AG04449 (cell line): ENCODE measurements at places on chromosomes 5 and 9.

DNA sequence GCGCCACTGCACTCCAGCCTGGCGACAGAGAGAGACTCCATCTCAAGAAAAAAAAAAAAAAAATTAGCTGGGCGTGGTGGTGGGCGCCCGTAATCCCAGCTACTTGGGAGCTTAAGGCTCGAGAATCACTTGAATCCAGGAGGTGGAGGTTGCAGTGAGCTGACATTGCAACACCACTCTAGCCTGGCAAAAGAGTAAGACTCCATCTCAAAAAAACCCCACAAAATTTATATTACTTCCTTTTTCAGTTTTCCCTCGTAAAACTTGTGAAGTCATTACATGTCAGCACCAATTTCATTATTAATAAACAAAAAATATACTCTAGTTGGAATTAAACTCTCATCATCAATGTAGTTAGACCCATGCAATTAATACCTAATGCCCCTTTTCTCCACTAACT lies 43.9 kb downstream of the SHLD3 start:
- no peak for DNase-seq

DNA sequence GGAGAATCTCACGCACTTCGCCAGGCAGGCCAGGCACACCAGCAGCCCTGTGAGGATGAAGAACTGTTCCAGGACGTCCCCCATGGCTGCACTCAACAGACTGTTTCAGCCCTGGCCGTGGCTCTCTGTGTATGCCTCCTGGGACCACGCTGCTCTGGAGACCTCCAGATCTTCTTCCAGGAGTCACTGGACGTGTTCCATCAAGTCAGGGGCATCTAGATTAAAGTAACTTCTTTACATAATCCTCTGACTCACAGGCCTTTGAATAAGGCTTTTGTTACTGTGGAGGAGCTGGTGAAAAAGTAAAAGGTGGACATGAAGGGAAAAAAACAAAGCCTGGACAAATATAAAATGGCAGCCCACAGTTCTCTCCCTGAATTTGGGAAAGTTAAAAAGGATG lies at the start of gene HSD17B3:
HSD17B3 (minus strand) TSS at position 156 of the 400 bp plus-strand sequence; CDS start at position 84, 72 bp downstream.
- no peak for DNase-seq

DNA sequence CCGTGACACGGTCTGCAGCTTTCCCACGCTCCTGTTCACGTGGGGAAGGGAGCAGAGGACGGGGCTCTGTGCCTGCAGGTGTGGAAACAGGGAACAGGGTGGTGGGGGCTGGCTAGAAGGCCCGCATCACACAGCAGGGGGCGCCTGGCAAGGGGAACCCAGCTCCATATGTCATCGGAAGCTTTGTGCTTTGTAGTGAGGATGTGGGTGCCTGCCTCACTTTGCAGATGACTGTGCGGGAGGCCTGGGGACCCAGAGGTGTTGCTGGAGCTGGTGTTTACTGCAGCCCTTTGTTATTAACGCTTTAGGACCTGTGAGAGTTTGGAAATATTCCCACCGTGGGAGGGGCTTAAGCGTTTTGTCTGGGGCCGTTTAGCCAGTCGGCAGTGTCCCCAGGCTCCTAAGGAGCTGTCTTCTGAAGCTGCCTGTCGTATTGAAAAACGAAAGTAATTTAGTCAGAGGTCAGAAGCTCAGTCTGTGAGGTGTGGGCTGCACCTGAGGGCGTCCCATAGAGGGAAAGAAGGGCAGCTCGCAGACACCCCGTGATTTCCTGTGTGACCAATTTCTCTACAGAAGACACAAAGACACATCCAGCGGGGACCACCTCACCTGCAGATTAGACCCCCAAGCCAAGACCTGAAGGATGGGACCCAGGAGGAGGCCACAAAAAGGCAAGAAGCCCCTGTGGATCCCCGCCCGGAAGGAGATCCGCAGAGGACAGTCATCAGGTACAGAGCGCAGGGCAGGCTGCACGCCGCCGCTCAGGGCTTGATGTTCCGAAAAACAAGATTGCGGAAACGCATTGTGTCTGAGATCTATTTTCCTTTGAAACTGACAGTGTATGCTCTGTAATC lies 9.1 kb downstream of the MAN1B1 start:
- no peak for DNase-seq

DNA sequence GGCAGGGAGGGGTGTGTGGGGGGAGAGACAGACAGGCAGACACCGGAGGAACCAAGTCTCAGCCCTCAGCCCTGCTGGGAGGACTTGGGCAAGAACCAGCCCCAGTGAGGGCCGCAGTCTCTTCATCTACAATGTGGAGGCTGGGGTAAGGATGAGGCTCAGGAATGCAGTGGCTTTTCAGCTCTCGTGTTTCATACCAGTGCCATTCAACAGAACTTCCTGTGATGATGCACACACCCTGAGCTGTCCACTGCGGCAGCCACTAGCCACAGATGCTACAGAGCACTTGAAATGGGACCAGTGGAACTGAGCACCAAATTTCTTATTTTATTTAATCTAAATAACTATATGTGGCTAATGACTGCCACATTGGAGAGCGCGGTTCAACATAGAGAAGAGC lies 10.7 kb downstream of the CAMK2A start:
- peak; percentile 76 for DNase-seq

DNA sequence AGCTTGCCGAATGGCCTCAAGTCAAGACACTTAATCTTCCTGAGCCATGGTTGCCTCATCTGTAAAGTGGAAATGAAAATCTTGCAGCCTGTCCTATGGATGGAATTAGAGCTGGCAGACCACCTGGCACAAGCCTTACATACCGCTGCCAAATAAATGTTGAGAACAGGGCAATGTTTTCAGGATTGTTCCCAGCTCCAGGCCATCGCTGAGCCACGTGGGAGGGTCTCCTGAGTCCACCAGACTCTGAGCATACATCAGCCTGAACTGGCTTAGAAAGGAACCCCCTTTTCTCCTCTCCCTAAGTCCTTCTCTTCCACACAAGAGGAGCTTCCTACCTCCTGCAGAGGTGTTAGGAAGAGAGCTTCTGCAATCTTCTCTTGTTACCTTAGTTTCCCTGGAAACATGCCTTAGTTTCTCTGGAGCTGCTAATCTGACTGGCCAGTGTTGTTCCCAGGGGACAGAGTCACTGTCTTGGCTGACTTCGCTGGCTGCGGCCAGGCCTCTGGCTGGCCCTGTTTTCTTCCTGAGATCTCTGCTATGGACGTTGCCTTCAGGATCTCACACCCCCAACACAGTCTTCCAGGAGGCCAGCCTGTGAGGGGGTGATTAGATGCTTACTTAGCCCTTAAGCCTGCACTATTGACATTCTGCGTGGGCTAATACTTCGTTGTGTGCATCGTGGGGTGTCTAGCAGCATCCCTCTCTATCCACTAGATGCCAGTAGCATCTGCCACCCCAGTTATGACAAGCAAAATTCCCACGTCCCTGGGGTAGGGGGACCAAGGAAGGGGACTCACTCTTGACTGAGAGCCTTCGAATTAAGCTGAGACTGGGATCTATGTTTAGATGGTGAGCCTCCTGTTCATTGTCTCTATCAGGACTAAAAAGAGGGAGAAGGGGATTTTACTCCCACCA lies 62.2 kb downstream of the BOD1 start:
- no peak for DNase-seq

DNA sequence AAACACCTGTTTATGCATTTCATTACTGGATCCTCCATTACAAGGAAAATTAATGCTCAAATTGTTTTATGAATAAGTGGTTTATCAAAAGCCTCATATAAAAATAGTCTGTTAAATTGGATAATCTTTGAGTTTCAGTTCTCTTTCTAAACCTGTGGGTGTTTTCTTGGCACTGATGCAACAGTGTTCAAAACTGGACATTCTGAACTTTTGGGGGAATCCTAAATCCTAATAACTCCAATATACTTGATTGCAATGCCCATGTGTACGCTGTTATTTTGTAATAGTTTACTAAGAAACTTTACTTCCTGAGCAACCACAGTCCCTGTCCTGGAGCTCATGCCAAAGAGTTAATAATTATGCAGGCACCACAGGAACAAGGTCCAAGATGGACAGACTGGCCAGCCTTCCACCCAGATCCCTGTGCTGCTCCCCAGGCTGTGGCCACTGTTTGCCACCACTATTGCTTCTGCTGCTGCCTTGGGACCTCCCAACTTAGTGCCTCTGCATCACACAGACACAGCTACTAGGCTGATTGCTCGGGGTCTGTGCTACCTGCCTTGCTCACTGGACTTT lies 14.0 kb downstream of the IRGM start:
- DNase-seq, result no peak

DNA sequence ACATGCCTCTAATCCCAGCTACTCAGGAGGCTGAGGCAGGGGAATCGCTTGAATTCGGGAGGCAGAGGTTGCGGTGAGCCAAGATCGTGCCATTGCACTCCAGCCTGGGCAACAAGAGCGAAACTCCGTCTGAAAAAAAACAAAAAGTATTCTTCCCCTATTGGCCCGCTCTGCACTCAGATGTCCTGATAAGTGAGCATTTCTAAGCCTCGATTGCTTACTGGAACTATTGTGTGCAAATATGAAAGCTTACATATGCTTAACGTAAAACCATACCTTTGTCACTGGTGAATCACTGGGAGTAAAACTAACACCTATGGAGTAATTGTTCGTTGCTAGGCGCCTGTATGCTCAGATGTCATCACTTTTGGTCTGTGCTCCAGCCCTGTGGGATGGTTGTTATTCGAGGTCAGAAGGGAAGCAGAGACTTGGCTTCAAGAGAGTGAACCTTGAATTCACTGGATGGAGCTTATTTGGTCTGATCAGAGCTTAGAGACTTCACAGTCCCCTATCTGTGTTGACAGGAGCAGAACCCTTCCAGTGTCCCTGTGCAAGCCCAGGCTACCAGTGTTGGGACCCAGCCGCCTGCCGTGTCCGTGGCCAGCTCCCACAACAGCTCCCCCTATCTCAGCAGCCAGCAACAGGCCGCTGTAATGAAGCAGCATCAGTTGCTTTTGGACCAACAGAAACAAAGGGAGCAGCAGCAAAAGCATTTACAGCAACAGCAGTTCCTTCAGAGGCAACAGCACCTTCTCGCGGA lies 25.3 kb upstream of the LTC4S start:
- no peak for DNase-seq

GRCh38 chr5:157689942-157690689 lies 18.8 kb downstream of the C5orf52 start:
- DNase-seq, result no peak

- no peak for DNase-seq
Measured at GRCh38 chr5:56078278-56079156, 83.8 kb upstream of the IL6ST start.

GRCh38 chr5:177035976-177036375 lies 13.5 kb downstream of the ZNF346 start:
- no peak for DNase-seq

DNA sequence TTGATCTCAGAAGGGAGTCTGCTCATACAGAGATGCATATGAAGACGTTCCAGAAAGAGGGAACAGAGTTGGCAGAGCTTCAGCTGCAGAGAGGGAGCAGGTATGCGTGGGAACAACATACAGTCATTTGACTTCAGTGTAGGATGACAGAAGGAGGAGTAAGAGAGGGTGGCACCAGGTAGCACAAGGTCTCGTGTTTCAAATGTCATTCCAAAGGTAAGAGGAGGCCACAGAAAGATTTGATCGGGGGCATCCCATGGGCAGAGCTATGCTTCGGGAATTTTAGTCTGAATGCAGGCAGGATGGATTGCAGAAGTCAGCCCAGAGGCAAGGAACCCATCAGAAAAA lies 367.1 kb downstream of the CDK5RAP2 start:
- DNase-seq, result no peak

- no peak for DNase-seq
Measured at GRCh38 chr9:99431103-99431502, 209.0 kb downstream of the SEC61B start.

GRCh38 chr5:159749146-159749545 lies 167.1 kb upstream of the ADRA1B start:
- no peak for DNase-seq

DNA sequence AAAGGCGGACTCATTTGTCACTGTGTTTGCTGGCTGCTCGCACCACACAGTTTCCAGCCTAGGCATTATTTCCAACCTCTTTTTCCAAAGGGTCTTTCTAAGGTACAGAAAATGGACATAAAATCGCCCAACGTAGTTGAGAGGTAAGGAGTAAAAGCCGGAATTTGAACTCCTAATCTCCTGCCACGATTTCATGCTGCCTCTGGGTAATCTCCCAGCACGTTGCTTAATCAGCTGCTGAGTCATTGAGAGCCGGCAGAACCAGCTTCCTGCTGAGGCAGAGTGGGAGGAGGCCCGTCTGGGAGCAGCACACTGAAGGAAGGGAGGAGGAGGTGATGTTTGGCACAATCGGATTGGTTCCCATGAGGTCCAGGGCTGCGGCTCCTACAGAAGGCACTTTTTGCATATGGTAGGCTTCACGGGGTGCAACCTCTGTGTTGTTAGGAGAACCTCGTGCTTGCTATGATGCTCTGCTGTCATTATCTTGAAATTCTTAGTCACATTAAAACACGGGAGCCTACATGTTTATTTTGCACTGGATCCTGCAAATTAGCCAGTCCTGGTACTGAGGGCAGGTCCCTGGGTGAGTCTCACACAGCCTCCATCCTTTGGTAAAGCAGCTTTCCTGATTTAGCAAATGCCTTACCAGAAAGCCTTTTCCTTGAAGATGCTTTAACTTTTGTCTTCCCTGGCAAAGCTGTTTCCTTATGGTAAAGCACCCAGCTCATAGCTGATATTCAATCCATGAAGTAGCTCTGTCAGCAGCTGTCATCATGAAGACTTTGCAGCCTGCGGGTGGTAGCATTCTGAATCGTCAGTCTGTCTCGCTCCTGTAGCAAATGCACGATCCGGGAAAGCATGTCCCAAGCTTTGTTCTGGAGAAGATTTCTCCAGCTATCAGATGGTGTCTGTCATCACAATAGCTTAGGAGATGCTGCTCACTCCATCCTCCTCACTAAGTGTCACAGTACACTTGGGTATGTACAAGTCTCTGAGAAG lies 191.6 kb upstream of the MSX2 start:
- DNase-seq, result peak; percentile 78

DNA sequence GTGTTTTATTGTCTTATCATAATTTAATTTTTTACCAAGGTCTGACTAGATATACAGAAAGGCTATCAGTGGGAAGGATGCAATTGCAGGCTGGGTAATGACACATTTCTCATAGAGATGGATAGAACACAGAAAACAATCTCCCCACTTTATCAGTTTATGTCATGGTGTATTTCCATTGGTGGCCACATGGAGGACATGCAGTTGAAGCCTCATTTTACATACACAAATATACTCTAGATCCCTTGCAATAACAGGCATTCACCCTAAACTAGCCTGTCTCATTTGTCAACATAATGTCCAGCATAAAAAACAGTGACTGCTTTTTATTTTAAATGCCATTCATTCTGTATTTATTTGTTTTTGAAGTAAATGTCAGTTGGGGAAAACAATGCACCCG lies 526.3 kb downstream of the GABRG2 start:
- DNase-seq, result no peak

GRCh38 chr5:35745193-35745592 lies 111.5 kb upstream of the IL7R start:
- no peak for DNase-seq

- no peak for DNase-seq
Measured at GRCh38 chr5:172751761-172752510, 19.1 kb downstream of the DUSP1 start.

- no peak for DNase-seq
Measured at GRCh38 chr5:6680922-6681321, 32.3 kb upstream of the TENT4A start.

DNA sequence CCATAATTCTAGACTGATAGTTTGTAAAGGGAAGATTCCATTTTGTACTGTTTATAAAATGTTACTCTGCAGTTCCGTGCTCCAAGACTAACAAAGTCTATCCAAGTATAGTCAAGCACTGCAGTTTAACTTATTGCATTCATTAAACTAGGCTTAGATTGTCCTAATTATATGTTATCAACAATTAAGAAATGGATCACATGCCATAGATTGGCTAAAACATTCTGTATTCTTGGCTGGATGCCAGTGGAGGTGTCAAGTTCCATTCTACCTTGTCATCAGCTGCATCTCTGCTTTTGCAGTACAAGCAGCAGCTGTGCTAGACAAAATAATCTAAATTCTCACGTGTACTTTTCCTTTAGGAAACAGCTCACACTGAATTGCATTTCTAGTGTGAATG lies 69.4 kb upstream of the MEF2C start:
- DNase-seq, result no peak
